ENCODE measurements at places on chromosomes 13 and 19.

DNA sequence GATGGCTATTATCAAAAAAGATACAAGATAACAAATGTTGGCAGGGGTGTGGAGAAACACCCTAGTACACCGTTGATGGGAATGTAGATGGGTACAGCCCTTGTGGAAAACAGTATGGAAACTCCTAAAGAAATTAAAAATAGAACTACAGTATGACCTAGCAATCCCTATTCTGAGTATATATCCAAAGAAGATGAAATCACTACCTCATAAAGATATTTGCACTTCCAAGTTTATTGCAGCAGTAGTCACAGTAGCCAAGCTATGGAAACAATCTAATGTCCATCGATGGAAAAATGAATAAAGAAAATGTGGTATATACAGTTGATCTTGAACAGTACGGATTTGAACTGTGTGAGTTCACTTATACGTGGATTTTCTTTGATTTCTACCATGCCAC is 28.3 kb downstream of the TDRD3 start:
- no peak for DNase-seq

- peak; percentile 89 for DNase-seq
These were observed 2678.4 kb downstream of the PCDH9 start for GRCh38 chr13:64551755-64552154.

DNA sequence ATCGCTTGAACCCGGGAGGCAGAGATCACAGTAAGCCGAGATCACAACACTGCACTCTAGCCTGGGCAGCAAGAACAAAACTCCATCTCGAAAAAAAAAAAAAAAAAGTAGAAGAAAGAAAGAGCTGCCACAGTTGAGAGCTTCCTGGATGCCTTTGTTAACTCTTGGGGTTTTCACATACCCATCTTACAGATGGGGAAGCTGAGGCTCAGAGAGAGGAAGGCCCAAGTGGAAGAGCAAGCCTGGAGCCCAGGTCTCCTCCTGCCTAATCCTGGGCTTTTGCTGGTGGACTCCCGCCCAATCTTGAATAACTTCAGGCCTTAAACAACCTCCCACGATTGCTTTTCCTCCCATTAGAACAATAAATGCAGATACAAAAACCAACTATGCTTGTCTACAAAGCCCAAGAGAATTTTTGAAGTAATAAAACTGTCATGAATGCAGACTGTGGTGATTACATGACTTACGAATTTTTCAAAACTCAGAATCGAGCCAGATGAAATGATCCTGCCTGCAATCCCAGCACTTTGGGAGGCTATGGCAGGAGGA is 41.7 kb downstream of the LTBP4 start:
- peak; percentile 68 for DNase-seq

DNA sequence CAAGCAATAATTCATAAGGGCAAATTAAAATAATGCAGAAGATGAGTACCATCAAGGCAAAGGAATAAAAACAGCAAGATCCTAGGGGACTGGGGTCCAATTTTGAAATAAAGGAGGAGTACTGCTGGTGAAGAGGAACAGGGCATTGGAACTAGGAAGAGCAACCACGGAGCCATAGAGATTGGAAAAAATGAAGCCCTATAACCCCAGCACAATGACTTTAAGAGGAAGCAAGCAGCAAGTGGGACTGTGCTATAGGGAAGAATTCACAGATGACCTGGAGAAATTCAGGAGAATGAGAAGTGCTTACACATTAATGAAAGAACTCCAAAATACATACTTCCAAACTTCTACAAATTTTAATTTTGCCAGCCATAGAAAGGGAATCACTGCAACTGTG is 44.9 kb upstream of the ITM2B start:
- DNase-seq, result no peak

DNA sequence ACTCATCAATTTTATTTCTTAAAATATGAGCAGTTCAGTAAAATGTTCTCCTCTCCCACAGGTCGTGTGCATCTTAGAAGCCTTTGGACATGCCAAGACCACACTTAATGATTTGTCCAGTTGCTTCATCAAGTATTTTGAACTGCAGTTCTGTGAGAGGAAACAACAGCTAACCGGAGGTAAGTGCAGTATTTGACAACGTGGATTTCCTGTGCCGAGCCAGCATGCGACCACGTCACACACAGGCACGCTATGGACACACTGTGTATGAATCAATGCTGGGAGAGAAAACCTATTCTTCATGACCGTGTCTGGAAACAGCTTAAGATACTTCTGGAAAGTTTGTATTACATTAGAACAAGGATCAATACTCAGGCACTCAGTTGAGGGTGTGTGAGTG is 268.5 kb downstream of the MYO16 start:
- DNase-seq, result peak; percentile 63

- DNase-seq, result no peak
These were observed 809 bp downstream of the TDRD12 start for GRCh38 chr19:32720216-32720935.

GRCh38 chr13:28440774-28441504 is 54.0 kb downstream of the FLT1 start:
- no peak for DNase-seq

DNA sequence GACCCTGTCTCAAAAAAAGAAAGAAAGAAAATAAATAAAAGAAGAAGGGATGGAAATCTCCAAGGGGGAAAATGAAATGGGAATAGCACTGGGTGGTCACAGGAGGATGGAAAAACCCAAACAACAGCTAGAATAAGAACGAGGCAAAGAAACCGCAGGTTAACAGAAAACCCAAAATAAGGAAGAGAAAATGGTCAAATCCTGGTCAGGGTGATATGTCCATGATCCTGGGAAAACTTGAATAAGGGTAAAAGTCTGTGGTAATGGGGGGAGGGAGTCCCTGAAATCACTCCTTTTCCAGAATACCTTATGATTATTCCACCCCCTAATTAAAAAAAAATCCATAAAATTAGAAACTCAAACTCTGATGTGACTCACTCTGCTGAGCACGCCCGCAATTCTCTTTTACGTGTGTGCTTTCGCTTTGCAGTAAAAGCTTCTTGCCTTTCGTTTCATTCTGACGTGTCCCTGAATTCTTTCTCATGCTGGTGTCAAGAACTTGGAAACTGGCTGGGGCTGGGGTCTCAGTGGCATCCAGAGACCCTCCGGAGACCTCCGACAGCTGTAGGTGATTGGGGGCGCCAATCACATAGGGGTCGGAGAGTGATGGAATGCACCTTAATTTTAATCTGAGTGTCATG is 4.3 kb upstream of the NAXD start:
- DNase-seq, result no peak

DNA sequence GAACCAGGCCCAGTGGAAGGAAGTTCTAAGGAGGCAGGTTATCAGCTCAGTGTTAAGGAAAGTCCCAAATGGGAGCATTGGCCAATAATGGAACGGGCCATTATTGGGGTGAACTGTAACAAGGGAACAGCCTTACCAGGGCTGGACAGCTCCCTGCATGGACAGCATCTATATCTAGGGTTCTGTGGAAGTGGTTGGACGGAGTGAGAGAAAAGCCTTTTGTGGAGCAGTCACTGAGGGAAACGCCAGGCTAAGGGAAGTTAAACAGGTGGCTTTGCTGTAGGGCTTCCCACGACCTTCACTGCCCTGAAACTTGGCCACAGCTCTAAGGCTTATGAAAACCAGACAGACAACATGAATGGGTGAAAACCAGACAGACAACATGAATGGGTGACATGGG is 17.0 kb downstream of the POU2F2 start:
- DNase-seq, result peak; percentile 30

DNA sequence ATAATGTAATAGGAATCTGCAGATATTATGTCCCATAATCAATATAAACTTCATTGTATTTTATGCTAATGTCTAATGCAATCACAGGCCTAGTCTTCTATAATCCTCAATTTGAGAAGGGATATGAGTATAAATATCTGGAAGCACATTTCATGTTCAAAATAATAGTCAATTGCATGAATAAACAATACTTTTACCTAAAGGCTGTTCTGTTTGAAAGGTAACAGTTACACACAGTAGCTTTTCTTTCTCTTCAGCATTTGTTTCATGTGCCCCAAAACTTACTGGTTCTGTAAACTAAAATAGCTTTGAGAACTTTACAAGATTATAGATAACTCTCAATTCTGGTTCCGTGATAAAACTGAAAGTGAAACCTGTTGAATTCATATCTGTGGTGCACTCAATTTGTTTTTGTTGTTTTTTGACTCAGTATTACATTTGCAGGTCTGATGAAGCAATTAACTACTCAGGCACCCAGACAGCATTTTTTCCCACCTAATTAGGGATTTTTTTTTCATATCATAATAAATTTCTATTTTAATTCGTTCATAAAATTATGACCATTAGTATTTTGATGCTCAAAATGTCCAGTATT is 1193.8 kb downstream of the SLITRK1 start:
- peak; percentile 33 for DNase-seq

DNA sequence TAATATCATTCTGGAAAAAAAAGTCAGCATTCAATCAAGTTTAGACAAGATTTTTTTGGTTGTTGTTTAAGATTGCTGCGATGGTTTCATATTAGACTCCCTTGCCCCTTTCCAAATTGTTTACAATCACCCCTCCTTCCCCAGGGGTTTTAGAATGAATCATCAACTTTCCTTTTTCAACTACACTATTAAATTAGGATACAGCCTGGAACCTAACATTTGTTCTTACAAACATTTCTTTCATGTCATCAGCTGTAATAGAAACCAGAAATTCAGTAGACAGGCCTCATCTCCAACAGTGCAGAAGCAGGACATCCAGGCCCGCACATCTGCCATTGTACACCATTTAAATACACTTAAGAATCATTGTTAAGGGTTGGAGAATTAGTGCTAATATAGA is 44.4 kb upstream of the WDFY2 start:
- DNase-seq, result peak; percentile 81

- peak; percentile 27 for DNase-seq
These were observed 81.4 kb downstream of the IRS2 start for GRCh38 chr13:109704771-109705635.

DNA sequence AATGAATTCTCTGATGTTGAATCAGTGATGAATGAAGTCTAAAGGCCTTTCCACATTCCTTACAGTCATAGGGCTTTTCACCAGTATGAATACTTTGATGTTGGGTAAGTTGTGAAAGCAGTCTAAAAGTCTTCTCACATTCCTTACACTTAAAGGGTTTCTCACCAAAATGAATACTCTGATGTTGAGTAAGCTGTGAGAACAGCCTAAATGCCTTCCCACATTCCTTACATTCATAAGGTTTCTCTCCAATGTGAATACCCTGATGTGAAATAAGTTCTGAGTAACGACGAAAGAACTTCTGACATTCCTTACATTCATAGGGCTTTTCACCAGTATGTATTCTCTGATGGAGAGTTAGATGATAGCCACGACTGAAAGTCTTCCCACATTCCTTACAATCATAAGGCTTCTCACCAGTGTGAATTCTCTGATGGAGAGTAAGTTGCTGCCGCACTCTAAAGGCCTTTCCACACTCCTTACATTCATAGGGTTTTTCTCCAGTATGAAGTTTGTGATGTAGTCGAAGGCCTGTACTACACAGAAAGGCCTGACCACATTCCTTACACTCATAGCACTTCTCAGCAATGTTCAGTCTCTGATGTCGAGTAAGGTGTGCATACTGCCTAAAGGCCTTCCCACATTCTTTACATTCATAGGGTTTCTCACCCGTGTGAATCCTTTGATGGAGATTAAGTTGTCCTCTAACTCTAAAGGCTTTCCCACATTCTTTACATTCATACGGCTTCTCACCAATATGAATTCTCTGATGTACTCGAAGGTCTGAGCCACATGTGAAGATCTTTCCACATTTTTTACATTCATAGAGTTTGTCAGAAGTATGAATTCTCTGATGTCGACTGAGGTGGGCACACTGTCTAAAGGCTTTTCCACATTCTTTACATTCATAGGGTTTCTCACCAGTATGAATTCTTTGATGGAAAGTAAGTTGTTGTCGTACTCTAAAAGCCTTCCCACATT is 19.9 kb downstream of the ZFP30 start:
- DNase-seq, result peak; percentile 2

DNA sequence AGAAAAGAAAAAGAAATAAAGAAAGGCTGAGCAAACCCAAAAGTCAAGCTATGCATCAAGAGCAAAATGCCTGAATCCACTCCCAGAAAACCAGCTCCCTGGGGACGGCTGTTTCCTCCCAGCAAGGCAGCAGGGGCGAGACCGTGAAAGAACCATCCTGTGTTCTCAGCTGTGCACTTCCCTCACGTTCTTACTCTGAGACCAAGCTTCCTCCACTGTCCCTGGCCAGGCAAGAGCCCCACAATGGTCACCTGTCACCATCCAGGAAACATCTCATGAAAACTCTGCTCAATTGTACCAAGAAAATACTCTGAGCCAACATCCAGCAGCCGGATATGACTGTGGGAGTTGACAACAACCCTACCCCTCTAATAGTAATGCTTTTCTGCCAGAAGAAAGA is 22.9 kb downstream of the RAB20 start:
- peak; percentile 27 for DNase-seq

- DNase-seq, result no peak
These were observed 30.7 kb upstream of the RCBTB2 start for GRCh38 chr13:48563626-48564025.

GRCh38 chr13:28035146-28035782 is 46.8 kb upstream of the URAD start:
- no peak for DNase-seq

DNA sequence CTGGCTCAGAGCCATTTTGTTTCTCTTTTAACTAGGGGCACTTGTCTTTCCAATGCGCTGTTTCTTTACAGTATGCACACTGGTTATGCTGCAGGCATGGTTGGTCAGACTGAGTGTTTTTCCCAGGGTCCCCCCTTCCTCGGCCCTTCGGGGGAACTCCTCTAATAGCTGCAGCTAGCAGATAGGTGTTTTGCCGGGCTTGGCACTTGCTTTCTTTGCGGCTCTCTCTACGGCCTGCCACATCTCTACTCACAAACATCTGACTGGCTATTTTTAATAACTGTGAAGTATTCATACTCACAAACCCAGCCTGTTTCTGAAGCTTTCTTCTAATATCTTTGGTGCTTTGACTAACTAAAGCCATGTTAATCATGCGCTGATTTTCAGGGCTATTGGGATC is 89.4 kb downstream of the SLC25A15 start:
- no peak for DNase-seq

- no peak for DNase-seq
These were observed 16.2 kb downstream of the NCLN start for GRCh38 chr19:3201911-3202310.

DNA sequence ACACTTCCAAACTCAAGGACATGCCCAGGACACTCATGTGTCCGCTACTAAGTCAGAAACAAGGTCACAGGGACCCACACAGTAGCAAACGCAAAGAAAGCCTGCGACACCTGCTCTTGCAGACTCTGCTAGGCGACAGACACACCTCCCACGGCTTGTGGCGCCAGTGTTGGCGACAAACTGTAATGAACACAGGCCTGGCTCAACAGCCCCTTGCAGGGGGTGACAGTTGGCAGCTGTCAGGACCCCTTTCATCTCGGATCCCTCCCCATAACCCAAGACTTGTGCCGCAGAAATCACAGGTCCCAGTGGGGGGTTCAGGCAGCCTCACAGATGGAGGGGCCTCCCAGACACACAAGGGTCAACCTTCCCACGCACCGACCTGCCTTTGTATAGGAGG is 364 bp downstream of the CKM start:
- no peak for DNase-seq

- peak; percentile 59 for DNase-seq
These were observed 922 bp downstream of the EBPL start for GRCh38 chr13:49690133-49690994.

DNA sequence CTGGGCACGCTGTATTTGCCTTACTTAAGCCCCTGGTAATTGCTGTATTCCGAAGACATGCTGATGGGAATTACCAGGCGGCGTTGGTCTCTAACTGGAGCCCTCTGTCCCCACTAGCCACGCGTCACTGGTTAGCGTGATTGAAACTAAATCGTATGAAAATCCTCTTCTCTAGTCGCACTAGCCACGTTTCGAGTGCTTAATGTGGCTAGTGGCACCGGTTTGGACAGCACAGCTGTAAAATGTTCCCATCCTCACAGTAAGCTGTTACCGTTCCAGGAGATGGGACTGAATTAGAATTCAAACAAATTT is 676 bp downstream of the BRCA2 start:
- DNase-seq, result no peak

Data from fibroblast of mammary gland (primary cell).